Upper lobe of right lung (tissue), 1 donor: ENCODE measurements at places on chromosomes 5 and 9.

GRCh38 chr9:92775466-92775865 is 10.8 kb upstream of the BICD2 start:
- no peaks in the 10 kb centered on the region for H3K4me1 ChIP-seq
- no peak overlapping the region for H3K27ac ChIP-seq
- no peaks in the 10 kb centered on the region for H3K36me3 ChIP-seq
- H3K27me3 ChIP-seq = no peaks in the 10 kb centered on the region

DNA sequence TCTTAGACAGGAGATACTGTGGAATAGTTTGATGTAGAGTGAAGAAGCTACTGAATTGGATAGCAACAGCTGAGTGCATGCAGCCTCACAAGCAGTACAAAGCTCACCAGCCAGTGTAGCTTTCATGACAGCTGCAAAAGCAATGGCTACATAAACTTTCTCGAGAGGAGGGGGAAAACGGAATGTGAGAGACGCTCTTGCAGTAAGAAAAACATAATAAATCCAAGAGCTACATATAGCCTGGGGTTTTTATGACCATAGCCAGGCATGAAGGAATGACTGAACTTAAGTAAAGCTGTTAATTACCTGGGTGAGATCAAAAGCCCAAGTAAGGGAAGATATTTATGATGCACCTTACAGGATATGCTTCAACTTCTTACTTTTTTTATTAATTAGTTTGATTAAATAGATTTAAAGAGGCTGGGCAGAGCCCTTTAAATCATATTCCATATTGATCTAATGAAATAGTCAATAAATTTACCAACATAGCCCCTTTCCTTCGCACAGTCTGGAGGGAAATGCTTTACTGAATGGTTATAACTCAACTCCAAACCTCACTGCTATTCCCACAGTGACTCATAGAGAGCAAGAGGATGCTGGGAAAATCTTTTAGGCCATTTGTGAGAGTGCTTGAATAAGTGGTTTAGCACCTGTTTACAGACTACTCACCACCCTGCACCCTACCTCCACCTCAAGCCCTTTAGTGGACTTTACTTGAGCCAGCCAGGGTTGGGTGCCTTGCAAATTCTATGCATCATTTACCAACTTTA is 407.2 kb upstream of the CLINT1 start:
- no peak overlapping the region for H3K4me3 ChIP-seq
- no peaks in the 10 kb centered on the region for H3K4me1 ChIP-seq
- DNase-seq = no peak
- no peaks in the 10 kb centered on the region for H3K36me3 ChIP-seq
- no peaks in the 10 kb centered on the region for H3K27me3 ChIP-seq

DNA sequence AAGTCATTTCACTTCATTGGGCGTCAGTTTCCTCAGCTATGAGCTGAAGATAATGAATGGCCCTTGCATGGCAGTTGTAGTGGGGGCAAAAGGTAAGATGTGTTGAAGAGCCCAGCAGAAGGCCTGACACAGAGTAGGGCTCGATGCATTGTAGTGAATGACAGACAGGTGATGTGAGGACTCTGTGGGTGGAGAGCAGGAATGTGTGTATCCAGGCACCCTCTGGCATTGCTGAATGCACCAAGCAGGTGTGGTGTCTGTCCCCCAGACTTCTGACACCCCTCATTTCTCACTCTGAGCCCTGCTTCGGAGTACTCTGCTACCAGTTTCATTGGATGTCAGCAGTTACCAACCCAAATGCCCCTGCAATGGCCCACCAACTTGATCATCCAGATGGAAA is 22.4 kb downstream of the LHX2 start:
- H3K4me1 ChIP-seq = no peaks in the 10 kb centered on the region
- H3K36me3 ChIP-seq = no peaks in the 10 kb centered on the region
- H3K4me3 ChIP-seq = no peak overlapping the region
- DNase-seq = peak; percentile 11
- no peak overlapping the region for H3K27ac ChIP-seq

DNA sequence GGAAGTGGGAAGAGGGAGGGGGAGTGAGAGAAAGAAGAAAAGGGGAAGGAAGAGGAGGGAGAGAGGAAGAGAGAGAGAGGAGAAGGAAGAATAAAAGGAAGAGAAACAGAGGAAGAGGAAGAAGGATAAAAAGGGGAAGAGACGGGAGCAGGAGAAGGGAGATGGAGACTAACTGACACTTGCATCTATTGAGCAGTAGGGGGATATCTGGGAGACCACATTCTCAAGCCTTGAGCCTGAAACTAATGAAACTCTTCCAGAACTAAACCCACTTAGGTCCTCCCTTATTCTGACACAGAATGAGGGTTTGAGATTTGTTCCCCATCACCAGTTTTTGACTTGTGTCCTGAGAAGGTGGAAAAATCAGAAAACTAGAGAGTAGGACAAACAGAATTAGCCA is 533.3 kb downstream of the CDH12 start:
- H3K27me3 ChIP-seq = no peaks in the 10 kb centered on the region
- no peaks in the 10 kb centered on the region for H3K36me3 ChIP-seq
- no peak for DNase-seq
- no peak overlapping the region for H3K4me3 ChIP-seq
- no peak overlapping the region for H3K27ac ChIP-seq
- no peaks in the 10 kb centered on the region for H3K4me1 ChIP-seq

DNA sequence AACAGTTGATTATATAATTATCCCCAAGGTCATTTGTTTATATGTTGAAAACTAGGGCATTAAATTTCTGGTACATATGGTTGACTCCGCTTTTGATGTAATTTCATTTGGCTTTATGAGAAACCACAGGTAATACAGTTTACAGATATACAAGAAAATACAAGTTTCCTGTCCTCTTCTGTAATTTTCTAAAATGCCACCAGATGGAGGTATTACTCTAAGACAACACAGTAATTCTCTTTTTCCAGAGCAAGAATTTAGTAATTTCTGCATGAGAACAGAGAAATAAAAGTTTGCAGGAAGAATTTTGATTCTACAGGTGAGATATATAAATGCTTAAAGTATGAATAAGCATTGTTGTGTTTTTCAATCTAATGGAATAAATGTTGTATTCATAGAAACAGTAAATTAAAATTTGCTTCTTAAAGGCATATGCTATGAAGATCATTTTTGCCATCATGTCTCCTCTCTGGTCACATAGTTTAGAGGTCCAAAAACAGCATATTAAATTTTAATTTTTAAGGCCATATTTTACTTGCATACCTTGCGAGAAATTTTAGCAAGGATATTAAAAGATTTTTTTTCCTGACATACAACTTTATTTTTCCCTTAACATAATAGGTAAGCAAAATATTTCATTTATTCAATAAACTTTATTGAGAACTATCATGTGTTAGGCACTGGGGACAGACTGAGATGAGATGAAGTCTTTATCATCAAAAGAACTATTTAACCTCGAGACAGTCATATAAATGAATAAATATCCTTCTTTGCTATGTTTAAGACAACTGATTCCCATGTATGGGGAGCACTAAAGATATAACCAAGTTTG is 22.7 kb downstream of the CHD1 start:
- no peak overlapping the region for H3K4me3 ChIP-seq
- no peak for DNase-seq
- H3K4me1 ChIP-seq = peaks cover under 1% of the 10 kb centered on the region
- no peaks in the 10 kb centered on the region for H3K27me3 ChIP-seq
